Progenitor cell of endocrine pancreas (in vitro differentiated cells): ENCODE measurements at places on chromosomes 2 and 18. TPM values are rescaled to one million over a fixed set of nuclear protein-coding genes. Genes with fewer than 3 reads are reported as not detected.
A peak's percentile ranks its signal among the peaks of the same experiment; 100 is the strongest.

ALPP gene
- not detected in 2 replicates for total RNA-seq

DNA sequence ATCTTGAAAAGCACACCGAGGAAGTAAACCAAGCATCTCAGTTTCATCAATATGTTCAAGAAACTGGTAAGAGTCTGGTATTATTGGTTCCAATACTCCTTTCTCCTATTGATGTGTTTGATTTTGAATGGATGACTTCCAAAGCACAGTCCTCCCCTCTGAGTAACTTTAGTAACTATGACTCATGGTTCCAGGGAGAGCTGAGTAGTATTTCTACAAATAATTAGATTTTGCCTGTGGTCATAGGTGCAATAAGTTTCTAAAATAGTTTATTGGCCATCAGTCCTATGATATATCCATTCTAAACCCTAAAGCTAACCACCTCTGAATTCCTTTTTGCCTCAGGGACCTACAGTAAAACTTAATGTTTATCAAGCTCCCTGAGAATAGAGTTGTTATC, 352.4 kb downstream of the XIRP2 start:
- no peaks in the 10 kb centered on the region for H3K27me3 ChIP-seq
- no peaks in the 10 kb centered on the region for H3K36me3 ChIP-seq
- H3K4me3 ChIP-seq: no peak overlapping the region
- H3K4me1 ChIP-seq: peaks cover 4% of the 10 kb centered on the region

INHA gene
- total RNA-seq: 1.5 and 1.7 TPM in 2 replicates

DNA sequence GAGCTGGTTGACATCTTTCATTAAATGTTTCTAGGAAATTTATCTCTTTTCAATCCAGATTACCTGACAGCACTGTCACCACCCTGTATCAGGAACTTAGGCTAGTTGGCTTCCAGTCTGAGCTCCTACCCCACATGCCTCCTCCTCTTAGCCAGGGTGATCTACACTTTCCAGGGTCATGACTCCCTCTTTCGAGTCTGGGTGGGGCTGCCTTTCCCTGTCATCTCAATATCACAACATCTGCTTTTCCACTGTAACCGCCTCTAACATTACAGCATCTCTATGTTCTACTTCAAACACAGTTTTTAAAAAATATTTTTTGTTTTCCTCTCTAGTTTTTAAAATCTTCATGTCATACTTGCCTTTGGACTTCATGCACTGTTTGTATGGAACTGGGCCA, 129.2 kb downstream of the RBMS1 start:
- no peak overlapping the region for H3K4me3 ChIP-seq
- H3K27ac ChIP-seq: no peak overlapping the region
- H3K36me3 ChIP-seq: no peaks in the 10 kb centered on the region
- DNase-seq: no peak
- peaks cover 4% of the 10 kb centered on the region for H3K27me3 ChIP-seq

OTX1 gene
- 1.0 and 1.2 TPM in 2 replicates for total RNA-seq

DNA sequence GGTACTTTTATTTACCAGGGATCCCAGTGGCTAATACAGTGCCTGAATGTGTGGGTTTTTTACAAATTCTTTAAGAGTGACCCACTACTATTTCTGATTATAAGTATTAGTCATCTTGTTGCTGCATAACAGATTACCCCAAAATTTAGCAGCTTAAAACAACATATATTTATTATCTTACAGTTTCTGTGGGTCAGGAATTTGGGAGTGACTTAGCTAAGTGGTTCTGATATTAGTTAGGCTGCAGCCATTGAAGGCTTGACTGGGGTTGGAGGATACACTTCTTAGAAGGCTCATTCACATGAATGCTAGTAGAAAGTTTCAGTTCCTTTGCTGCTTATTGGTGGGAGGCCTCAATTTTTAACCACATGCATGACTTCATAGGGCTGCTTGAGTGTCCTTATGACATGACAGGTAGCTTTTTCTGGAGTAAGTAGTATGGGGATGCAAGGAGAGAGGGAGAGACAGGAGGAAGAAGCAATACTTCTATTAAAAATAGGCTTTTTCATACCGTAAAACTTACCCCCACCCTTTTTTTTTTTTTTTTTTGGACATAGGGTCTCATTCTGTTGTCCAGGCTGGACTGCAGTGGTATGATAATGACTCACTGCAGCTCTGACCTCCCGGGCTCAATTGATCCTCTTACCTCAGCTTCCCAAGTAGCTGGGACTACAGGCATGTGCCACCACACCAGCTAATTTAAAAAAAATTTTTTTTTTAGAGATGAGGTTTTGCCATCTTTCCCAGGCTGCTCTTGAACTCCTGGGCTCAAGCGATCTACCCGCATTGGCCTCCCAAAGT, 13.3 kb upstream of the POLE4 start:
- no peak for DNase-seq
- H3K4me3 ChIP-seq: no peak overlapping the region
- peaks cover 3% of the 10 kb centered on the region for H3K36me3 ChIP-seq
- H3K4me1 ChIP-seq: no peaks in the 10 kb centered on the region
- H3K27ac ChIP-seq: no peak overlapping the region
- H3K27me3 ChIP-seq: no peaks in the 10 kb centered on the region

SLC4A3 gene
- 17.0 and 19.7 TPM in 2 replicates for total RNA-seq

DNA sequence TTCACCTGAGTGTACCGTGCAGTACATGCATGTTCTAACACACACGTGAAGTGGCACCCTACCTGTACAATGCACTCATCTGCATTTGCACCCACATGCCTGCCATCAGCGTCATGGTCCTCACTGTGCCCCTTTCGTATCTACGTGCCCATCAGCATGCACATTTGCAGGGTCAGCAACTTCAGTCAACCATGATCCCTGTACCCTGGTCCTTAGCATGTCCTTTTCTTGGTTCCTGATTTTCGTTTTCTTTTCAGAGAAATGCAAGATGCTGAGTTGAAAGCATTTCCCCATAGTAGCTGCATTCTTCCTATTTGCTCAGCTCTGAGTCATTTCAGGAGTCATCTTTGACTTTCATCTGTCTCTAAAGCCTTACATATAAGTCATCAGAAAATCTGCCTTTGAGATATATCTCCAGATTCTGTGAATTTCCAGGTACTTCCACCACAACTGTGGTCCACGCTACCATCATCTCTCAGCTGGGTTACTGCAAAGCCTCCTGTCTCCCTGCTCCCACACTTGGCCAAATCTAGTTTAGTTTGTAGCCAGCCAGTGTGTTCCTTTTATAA, 14.7 kb upstream of the PUM2 start:
- H3K36me3 ChIP-seq: peaks cover 3% of the 10 kb centered on the region
- no peaks in the 10 kb centered on the region for H3K27me3 ChIP-seq
- H3K4me3 ChIP-seq: no peak overlapping the region
- DNase-seq: no peak

DNA sequence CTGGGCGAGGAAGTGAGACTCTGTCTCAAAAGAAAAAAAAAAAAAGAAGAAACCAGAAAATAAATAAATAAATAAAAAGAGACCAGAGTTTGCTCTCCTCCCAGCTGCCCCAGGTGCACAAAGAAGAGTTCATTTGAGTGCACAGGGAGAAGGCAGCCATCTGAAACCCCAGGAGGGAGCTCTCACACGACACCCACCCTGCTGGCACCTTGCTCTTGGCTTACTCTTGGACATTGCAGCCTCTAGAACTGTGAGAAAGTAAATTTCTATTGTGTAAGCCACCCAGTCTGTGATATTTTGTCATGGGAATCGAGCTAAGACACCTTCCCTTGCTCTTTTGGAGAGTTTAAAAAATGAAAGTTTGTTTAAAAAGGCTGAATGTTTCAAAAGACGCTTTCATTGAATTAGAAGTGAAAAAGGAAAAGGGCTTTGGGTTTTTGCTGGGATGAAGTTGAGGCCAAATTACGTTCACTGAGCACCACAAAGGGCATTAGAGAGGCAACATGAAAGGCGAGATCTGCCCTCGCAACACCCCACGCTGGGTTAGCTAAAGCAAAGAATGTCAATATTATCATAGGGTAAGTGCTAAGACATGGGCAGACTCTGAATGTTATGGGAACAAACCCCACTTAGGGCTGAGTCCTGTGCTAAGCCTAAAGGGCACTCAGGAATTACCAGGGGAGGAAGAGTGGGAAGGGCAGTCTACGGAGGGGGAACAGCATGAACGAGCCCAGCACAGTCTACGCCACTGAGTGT, 128.9 kb upstream of the RIOK3 start:
- no peaks in the 10 kb centered on the region for H3K27me3 ChIP-seq
- no peaks in the 10 kb centered on the region for H3K4me1 ChIP-seq
- no peak overlapping the region for H3K4me3 ChIP-seq
- DNase-seq: no peak
- no peak overlapping the region for H3K27ac ChIP-seq

GRCh38 chr18:14124689-14125088, 7.5 kb downstream of the ZNF519 start:
- H3K4me1 ChIP-seq: peaks cover 8% of the 10 kb centered on the region
- no peaks in the 10 kb centered on the region for H3K27me3 ChIP-seq
- H3K36me3 ChIP-seq: peaks cover 6% of the 10 kb centered on the region
- H3K27ac ChIP-seq: peak overlapping the region; percentile 79

- H3K36me3 ChIP-seq: no peaks in the 10 kb centered on the region
- no peak overlapping the region for H3K27ac ChIP-seq
- H3K4me1 ChIP-seq: no peaks in the 10 kb centered on the region
- H3K4me3 ChIP-seq: no peak overlapping the region
- DNase-seq: no peak
- no peaks in the 10 kb centered on the region for H3K27me3 ChIP-seq
Observed at GRCh38 chr2:132517386-132517785, 100.8 kb downstream of the GPR39 start.

SP9 gene
- total RNA-seq: 0.11 TPM in 1 of 2 replicates, not detected in the other

DNA sequence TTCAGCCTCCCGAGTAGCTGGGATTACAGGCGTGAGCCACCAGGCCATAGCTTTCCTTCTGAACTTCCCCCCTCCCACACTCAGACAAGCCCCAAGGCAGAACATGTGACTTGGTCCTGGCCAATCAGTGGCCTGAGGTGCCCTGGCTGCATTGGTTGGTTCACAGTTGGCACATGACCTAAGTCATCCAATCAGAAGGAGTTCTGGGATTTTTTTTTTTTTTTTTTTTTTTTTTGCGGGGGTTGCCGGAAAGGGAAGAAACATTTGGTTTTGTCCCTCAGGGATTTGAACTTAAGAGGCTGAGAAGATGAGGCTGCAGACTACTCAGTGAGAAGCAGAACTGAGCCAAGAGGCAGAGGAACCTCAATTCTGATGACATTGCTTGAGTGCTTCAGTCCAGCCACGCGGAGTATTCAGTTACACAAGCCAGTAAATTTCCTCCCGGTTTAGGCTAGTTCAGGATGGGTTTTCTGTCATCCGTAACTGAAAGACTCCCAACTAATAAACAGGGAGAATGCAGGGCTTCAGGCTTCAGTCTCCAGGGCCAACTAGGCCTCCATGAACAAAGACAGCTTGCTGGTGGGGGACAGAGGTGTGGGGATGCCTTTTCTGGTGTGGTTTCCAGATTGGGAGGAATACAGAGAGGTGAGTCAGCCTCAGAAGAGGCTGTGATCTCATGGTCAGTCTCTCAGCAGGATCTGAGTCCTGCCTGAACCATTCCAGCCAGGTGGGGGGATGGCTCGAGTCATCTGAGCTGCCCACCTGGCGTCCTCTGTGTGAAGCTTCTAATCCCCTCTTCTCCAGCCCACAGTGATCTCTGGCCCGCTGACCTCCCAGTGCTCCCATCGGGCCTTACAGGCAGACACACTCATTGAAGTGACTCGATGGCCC, 9.2 kb downstream of the PTMA start:
- no peaks in the 10 kb centered on the region for H3K27me3 ChIP-seq
- H3K4me1 ChIP-seq: peaks cover 5% of the 10 kb centered on the region
- H3K27ac ChIP-seq: peak overlapping the region; percentile 49

HOXD12 gene
- not detected in 2 replicates for total RNA-seq

RFTN2 gene
- 5.4 and 5.7 TPM in 2 replicates for total RNA-seq
